Nucleus accumbens (tissue), 56 donors: ENCODE measurements at places on chromosomes 3 and 15.

DNA sequence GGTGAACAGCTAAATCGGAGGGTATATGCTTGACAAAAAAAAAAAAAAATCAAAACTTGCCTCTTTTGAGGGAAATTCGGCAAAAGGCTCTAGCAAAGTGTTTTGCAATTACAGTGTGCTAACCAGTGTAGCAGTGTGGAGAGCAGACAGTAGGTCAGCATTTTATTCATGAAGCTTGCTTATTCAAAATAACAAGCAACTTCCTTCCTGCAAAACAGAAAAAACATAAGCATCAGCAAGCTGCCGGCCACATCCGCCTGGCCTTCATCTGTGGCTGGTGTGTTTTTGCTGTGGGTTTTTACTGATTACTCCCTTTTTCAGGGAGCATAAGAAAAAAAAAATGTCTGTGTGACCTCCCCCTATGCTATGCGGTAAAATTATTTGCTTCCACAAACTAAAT is 434.1 kb downstream of the OCA2 start:
- DNase-seq = no peak

DNA sequence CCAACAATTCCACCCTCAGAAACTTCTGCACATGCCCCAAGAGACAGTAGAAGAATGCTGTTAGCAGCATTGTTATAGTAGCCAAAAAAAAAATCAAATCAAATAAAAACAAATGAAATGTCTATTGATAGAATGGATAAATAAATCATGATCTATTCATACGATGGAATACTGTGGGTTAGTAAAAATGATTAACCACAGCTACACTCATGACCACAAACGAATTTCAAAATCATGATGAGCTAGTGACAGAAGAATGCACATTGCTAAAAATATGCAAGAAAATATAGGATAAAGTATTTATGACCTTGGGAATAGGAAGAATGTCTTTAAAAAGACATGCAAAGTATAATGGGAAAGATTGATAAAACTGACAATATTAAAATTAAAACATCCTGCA is 57.5 kb upstream of the ACAN start:
- no peak for DNase-seq

GRCh38 chr3:112627919-112628466 is 12.9 kb downstream of the CCDC80 start:
- no peak for DNase-seq

DNA sequence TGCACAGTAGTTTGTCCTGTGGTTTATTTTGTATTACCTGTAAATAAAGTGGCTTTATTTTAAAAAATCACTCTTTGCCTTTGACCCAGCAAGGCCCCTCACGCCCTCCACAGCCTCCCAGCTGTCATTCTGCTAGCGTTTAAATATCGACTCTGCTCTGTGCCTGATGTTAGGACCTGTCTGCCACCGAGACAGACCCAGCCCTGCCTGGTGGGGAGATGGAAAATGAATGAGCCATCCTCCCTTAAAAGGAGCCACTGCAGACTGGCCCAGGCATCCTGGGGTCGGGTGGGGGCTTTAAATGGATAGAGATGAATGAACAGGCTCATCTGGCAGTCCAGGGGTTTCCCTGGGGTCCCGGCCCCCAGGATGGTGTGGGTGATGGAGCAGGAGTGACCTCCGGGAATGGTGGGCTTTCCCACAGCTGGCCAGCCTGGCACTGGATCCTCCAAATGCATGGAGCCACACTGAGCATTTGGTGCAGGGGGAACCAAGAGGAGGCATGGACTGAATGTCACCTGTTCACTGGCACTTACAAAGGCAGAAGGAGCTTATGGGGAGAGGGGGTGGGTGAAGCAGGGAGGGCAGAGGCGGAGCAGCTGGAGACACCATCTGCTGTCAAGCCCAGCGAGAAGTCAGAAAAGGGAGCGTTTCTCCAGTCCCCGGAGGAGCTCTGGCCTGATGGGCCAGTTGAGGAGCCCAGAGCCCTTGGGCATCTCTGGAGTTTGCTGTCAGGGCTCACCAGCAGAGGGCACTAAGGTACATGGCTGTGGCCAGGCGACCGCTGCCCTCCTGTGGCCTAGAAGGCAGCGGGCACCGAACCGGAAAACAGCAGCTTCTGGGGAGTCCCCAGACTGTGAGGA is 11.9 kb downstream of the GRM2 start:
- DNase-seq = no peak

DNA sequence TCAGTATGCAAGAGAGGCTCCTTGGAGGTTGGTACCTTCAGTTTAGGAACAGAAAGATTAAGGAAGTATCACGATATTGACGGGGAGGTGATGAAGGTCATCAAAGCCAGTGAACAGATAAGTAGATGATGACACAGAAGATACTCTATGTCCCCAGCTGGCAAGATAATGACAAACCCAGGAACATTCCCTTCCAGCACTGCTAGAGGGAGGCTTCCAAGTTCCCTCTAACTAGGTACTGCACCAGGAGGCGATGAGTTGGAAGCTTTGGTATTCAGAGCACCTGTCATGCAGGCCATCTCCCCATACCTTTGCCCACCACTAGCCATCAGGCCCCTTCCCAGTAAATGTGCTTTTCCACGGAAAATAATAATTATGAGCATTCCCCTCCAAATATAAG is 40.8 kb downstream of the NBEAL2 start:
- DNase-seq = no peak
